ENCODE measurements at places on chromosomes 3 and 15.

- DNase-seq, result no peak
These were observed 55.8 kb downstream of the SUMF1 start for GRCh38 chr3:4411236-4411635.

DNA sequence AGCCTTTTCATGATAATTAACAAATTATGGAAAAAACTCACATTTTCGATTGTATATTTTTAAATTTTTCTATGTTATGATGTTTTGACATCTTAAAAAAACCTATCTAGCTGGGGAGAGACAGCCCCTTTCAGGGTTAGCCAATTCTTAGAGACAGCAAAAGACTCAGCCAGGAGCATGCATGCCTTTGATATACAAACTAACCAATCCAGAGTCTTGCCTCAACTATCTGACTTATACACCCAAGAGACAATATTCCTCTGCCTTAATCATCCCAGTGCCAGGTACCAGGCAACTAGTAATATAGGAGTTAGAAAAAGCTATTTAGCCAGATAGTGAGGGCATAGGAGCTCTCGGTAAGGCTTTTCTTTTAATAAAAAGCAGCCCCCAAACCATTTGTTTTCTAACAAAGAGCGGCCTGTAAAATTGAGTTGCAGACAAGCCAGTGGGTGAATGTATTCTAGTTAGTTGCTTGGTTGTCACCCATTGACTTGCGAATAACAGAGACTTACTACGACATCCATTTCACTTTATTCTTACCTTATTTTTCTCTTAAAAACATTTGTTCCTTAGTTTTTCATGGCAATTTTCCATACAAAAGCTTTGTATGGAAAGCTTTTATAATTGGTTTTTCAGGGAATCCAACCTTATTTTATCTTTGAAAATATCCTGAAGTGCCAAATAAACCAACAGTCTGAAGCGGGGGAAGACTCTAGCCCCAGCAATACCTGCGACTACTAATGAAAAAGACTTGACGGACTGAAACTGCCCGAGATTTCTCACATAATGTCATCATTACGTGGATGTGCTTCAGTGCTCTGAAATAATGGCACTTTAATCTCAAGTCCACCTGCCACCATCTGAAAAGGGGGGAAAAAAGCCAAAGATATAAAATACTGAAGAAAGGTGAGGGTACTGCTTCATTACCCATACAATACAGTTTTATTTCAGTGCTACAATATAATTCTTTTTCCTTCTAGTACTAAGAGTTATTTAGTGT lies 64.6 kb upstream of the ATP2C1 start:
- DNase-seq, result no peak

GRCh38 chr3:32968920-32969389 lies 17.5 kb downstream of the CCR4 start:
- DNase-seq, result no peak

- no peak for DNase-seq
These were observed 374.6 kb upstream of the TBL1XR1 start for GRCh38 chr3:177571944-177572315.

DNA sequence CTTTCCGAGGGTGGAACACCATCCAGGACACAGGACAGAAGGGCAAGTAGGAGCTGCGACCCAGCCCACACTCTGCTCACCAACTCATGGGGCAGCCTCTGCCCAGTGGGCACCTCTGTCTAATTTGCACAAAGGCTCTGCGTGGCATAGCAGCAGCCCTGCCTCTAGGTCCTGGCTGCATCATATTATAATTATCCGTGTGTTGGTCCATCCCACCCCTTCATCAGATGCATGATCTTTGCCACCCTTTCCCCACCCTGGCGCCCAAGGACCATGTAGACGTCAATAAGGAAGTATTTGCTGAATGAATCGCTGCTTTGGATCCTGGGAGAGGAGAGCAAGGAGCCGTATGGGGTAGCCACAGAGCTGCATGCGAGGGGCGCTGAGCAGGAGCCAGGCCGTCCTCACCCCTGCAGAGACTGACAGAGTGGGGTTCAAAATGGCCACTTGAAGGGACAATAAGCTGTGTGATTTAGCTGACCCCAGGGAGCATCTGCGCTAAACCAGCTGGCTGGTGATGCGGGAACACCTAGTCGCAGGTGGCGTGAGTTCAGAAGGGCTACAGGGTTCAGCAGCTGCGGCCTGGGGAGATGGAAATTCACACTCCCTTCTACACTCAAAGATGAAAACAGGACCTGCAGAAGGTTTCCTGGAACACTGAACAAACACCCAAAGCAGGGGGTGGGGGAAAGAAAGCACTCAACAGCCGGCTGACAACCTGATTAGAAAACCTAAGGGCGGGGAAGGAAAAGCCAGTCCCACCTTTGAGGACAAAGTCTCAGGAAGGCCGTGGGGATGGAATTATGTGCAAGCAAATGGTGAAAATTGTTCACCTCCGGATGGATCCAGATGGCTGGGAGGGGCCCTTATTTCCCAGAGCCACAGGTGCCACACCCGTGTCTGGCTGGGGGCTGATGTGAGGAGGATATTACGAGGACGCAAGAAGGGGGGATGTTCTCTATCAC lies 6.4 kb downstream of the MGLL start:
- DNase-seq, result no peak

DNA sequence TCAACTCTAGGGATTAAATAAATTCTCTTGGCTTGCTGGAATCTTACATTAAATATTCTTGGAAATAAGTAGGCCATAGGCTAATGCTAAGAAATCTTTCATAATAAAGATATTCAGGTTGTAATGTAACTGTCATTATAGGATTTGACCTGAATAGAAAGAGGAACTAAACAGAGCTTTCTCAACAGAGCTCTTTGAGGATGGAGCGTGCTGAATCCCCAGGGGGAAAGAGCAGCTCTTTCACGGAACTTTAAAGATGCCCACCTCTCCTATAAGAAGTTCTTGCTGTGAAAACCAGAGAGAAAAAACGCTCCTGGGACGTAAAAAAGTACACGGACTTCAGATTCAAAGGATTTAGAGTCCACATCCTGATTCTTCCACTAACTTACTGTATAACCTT lies 77.9 kb downstream of the NTRK3 start:
- DNase-seq, result no peak

DNA sequence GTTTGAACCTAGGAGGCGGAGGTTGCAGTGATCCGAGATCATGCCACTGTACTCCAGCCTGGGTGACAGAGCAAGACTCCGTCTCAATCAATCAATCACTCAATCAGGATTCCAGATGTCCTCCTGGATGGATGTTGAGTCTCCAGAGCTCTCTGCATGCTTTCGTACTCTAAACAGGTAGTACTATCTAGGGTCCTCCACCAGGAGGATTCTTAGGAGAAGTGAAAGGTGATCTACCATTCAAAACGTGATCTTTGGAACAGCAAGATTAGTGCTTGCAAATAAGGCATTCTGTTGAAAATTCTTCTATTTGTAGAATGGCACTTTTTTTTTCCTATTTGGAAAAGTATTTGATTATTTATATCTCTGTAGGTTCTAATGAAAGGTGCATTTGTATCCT lies 34.3 kb downstream of the CNOT10 start:
- DNase-seq, result no peak

GRCh38 chr3:52615166-52615565 lies 70.5 kb downstream of the PBRM1 start:
- no peak for DNase-seq

GRCh38 chr3:126546549-126547239 lies 12.0 kb downstream of the C3orf22 start:
- no peak for DNase-seq

- DNase-seq, result no peak
These were observed 225.4 kb upstream of the SOX2 start for GRCh38 chr3:181486141-181486885.

DNA sequence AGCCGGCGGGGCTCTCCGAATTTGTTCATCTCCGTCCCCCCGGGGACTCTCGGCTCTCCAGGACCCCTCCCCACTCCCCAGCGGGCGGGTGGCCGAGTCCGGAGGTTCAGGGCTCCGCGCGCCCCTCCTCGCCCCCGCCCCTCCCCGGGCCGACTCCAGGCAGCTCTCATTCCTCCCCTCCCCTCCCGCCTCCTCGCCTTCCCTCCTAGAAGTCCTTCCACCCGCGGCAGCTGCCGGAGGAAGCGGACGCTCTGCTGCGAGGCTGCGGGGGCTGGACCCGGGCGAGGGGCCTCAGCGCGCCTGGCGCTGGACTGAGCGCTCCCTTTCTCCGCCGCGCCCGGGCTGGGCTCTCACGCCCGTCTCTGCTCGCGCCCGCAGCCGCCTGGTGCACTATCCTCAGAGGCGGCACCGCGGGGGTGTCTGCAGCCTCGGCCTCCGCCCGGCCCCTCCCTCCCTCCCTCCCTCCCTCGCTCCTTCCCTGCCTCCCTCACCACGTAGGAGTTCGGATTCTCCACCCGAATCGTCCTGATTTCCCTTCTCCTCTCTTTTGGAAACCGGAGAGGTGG lies at the start of gene ROBO2:
Gene ROBO2 (plus strand): TSS at position 494 of the 566 bp plus-strand sequence. CDS start 687 bp downstream, outside the sequence.
- DNase-seq, result no peak

GRCh38 chr3:154548341-154548740 lies 118.4 kb upstream of the GPR149 start:
- DNase-seq, result no peak

GRCh38 chr3:3089017-3089416 lies 21.2 kb downstream of the IL5RA start:
- DNase-seq, result no peak

GRCh38 chr3:102979191-102979590 lies 544.4 kb downstream of the ZPLD1 start:
- no peak for DNase-seq

- no peak for DNase-seq
These were observed 3.8 kb upstream of the GATA2 start for GRCh38 chr3:128496602-128497304.

DNA sequence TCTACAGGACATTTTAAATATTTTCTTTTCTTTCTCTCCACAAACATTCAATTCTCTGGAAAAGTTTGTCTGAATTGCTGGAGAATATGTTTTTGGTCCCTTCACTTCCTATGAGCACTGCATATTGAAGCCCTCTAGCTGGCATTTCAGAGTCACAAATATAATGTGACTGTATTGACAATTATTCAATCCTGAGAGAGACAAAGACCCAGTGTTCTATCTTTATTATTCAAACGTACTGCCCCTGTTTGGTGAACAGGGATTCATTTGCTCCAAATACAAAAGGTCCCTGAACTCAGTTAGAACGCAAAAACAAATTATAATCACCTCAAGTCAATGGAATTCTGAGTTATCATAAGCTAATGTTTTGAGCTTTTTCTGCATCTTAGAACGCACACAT lies 173.1 kb upstream of the CDIN1 start:
- no peak for DNase-seq

- no peak for DNase-seq
These were observed 28.5 kb downstream of the MFSD1 start for GRCh38 chr3:158830391-158830790.

GRCh38 chr15:31024330-31024729 lies 32.9 kb upstream of the MTMR10 start:
- DNase-seq, result no peak

GRCh38 chr3:100720426-100720825 lies 11.1 kb downstream of the TFG start:
- no peak for DNase-seq

- DNase-seq, result no peak
These were observed 372.3 kb upstream of the TGFBR2 start for GRCh38 chr3:30233913-30234646.

- no peak for DNase-seq
These were observed 151.3 kb downstream of the CFAP20DC start for GRCh38 chr3:58898513-58898912.

DNA sequence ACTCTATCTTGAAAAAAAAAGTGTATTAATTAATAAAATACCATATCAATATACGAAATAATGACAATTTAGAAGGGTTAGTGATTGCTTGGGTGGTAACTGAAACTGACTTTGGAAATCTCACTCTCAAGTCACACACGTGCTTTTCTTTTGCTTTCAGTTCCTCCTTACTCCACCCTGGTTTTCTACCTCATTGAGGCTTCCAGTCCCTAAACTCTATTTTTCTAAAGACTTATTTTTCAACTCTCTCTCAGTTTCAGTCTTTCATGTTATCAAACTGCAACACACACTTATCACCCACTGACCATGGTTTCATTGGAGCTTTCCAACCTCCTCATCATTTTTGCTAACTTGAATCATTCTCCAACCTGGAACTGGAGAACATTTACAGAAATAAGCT lies 23.5 kb downstream of the IL12A start:
- no peak for DNase-seq

DNA sequence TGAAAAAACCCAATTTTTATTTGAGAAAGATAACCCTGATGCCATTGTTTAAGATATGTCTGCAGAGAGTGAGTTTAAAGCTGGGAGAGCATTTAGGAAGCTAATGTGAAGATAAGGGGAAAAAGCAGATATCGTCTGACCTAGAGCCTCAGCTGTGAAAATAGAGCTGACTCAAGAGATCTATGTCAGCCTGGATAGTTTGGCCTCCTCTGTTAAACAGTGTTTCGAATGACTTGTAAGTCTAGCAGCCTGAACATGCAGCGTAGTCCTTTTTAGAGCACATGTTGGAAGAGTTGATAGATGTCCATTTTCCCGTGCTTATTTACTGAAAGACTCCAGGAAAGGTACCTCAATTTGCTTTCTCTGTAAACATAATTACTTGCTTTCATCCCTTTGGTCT lies 48.1 kb downstream of the ALCAM start:
- no peak for DNase-seq

- no peak for DNase-seq
These were observed 68.0 kb downstream of the FBN1 start for GRCh38 chr15:48577469-48577868.

DNA sequence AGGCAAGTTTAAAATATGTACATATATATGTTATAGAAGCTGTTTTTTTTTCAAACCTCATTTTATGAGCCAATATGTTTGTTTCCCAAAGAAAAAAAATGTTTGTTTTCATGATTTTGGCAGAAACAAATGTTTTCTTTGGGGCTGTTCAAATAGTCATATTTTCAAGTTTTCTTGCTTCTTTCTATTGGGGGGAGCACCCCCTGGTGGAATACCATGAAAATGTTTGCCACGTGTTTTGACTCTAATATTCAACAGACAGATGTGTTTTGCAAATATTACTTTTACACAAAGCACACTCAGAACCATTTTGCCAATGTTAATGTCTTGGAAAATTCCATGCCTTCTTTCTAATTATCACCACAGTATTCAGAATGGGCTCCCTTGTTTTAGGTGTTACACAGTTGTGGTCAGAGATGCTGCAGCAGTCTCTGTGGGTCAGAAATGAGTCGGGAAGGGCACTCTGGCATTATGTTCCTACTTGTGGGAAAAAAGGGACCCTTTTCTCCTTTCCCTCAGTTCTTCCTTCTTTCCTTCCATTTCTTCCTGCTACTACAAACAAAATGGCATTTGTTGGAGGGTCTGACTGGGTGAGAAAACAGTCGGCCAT lies 817.0 kb downstream of the TUSC7 start:
- DNase-seq, result no peak

DNA sequence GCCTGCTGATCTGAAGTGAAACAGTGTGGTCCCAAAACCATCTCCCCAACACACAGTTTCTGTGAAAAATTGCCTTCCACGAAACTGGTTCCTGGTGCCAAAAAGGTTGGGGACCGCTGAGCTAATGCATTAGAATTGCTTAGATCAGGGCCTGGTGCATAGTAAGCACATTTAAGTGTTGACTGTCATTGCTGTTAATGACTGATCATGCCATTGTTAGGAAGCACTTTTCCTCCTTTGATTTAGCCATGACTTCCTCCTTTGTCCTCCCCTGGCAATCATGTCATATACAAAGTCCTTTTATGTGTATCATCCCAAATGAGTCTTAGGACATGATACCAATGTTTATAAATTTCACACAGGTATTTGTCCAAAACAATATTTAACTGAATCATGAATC lies 81.5 kb upstream of the ATP11B start:
- DNase-seq, result no peak
